ENCODE measurements at places on chromosomes 2 and 18.

DNA sequence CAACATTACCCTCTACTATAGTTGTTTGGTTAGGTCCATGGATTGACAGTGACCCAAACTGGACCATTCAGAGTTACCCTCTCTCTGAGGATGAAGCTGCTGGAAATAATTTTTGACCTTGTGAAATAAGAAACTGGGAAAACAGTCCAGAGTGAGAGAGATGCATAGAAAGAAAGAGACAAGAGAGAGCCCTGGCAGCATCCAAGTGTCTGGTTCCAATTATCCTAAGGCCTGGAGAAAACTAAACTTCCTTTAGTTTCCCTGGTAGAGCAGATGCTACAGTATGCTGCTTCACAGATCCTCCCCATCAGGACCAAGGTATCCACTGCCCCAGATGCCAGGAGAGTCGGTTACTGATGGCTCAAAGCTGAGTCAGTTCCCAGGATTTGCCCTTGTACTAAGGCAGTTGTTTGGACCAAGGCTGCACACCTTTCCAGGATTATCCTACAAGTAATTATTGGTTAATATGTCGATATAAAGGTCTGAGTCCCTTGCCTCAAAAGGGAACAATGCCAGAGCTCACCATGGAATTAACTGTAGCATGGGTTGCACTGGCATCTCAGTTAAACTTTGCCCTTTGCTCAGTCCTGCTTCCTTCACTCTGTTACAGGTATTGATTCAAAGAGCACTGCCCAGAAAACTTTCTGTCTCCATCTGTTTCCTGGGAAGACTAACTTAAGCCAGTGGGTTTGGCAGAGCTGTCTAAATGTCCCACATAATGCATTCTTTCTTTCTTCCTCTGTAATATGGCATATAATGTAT, 14.6 kb upstream of the CHN1 start:
- H3K36me3 ChIP-seq = no peaks in the 10 kb centered on the region
- H3K27ac ChIP-seq = no peak overlapping the region
- no peaks in the 10 kb centered on the region for H3K4me1 ChIP-seq
- no peak overlapping the region for H3K4me3 ChIP-seq
- H3K27me3 ChIP-seq = no peaks in the 10 kb centered on the region
- no peak for DNase-seq

DNA sequence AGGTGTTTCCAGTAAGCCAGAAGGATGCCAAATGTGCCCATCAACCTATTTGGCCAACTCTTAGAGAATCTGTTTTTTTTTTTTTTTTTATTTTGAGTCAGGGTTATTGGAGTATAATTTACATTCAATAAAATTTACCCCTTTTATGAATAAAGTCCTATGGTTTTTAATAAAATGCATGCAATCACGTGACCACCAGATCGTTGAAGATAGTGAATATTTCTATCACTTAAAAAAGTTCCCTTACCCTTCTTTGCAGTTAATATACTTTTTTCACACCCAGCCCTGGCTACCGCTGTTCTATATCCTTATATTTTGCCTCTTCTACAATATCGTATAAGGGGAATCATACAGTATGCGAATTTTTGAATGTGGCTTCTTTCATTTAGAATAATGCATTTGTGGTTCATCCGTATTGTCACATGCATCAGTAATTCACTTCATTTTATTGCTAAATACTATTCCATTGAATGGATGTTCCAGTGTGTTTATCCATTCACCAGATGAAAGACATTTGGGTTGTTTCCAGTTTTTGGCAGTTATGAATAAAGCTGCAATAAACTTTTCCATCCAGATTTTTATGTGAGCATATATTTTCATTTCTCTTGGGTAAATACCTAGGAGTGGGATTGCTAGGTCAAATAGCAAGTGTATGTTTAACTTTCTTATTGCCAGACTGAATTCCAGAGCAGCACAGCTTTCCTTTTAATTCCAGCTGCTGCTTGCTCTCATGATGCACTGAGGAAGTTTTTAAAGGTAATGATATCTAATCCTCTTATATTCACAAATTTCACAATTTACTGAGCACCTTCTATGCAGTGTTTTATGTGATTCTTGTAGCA, 156.3 kb upstream of the NT5C1B start:
- DNase-seq = no peak
- no peaks in the 10 kb centered on the region for H3K36me3 ChIP-seq
- H3K4me3 ChIP-seq = no peak overlapping the region
- H3K27ac ChIP-seq = no peak overlapping the region
- H3K27me3 ChIP-seq = no peaks in the 10 kb centered on the region

GRCh38 chr2:138435701-138436100, 65.9 kb upstream of the SPOPL start:
- H3K36me3 ChIP-seq = no peaks in the 10 kb centered on the region
- no peak overlapping the region for H3K27ac ChIP-seq
- peaks cover 3% of the 10 kb centered on the region for H3K27me3 ChIP-seq
- no peak overlapping the region for H3K4me3 ChIP-seq

DNA sequence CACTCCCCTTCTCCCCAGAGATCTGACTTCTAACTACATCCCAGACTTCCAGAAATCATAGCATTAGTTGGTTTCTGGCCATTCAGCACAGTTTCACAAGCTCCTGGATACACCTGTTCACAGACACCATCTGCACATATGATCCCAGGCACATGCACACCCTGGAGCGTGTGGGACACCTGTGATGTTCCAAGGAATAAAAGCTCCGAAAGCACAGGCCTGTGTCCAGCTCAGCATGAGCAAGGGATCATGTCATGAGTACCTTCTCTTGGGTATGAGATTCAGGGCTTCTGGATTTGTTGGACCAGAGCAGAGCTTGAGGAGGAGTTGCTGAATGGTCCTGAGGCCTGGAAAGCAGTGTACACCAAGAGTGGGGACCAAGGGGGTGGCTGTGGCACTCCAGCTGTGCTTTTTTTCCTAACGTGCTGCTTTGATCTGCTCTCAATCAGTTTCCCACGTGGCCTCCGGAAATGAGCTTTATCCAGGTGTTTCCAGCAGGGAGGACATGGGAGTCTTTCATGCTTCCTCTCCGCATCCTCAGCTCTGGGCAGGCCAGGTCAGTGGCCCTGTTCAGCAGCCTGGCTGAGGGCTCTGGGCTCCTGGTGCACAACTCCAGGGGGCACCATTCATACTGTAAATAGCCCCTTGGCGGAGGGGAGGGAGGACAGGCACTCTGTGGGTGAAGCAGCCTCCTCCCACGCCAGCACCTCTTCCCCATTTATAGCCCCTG, 1.8 kb downstream of the DYSF start:
- no peak overlapping the region for H3K27ac ChIP-seq
- no peak overlapping the region for H3K4me3 ChIP-seq
- H3K27me3 ChIP-seq = peaks cover 44% of the 10 kb centered on the region
- peaks cover 1% of the 10 kb centered on the region for H3K36me3 ChIP-seq
- H3K4me1 ChIP-seq = peaks cover 5% of the 10 kb centered on the region
- no peak for DNase-seq

DNA sequence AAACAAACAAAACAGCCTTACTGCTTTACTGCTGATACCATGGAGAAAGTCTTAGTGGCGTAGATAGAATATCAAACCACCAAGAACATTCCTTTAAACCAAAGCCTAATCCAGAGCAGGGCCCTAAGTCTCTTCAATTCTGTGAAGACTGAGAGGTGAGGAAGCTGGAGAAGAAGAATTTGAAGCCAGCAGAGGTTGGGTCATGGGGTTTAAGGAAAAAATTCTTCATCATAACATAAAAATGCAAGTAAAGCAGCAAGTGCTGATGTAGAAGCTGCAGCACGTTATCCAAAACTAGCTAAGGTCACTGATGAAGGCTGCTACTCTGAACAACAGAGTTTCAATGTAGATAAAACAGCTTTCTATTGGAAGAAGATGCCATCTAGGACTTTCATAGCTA, 77.1 kb downstream of the MTA3 start:
- H3K27ac ChIP-seq = no peak overlapping the region
- H3K4me1 ChIP-seq = peaks cover 34% of the 10 kb centered on the region
- H3K4me3 ChIP-seq = no peak overlapping the region
- no peak for DNase-seq

DNA sequence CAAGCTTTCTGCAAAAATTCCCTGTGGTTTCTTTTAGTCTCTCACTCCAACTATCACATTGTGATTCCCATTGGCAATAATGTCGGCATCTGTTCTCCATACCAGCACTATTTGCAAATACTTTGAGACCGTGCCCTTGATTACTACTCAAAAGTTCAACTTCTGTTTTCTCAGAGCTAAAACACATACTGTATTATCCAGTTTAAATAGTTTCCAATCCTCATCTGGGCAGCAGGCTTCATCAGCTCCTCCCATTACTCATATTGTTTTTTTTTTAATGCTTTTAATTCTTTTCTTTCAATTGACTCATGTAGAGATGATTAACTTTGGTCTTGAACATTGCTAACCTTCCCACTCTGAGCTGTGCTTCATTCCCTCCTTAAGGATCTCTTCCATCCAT, 135.8 kb downstream of the METTL8 start:
- no peaks in the 10 kb centered on the region for H3K4me1 ChIP-seq
- H3K27me3 ChIP-seq = no peaks in the 10 kb centered on the region
- DNase-seq = no peak
- H3K27ac ChIP-seq = no peak overlapping the region
- no peak overlapping the region for H3K4me3 ChIP-seq

DNA sequence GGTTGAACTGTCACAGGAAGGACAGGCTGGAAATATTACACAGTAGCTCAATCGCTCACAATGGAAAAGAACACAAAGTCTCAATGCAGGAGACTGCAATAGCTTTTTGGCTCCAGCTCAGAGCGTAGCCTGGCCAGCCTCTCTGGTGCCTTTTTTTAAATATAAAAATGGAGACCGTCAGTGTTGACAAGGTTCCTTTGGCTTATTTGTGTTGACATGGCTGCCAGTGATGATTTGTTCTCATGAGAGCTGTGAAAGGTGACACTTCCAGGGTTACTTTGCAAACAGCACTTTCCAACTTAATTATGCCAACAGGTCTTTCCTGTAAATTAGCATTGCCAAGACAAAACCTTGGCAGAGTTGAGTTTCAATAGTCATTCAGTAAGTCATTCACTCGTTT, 70.8 kb downstream of the KCNE4 start:
- no peak overlapping the region for H3K4me3 ChIP-seq
- no peaks in the 10 kb centered on the region for H3K36me3 ChIP-seq
- H3K4me1 ChIP-seq = no peaks in the 10 kb centered on the region
- DNase-seq = no peak
- H3K27me3 ChIP-seq = peaks cover 6% of the 10 kb centered on the region
- H3K27ac ChIP-seq = no peak overlapping the region

DNA sequence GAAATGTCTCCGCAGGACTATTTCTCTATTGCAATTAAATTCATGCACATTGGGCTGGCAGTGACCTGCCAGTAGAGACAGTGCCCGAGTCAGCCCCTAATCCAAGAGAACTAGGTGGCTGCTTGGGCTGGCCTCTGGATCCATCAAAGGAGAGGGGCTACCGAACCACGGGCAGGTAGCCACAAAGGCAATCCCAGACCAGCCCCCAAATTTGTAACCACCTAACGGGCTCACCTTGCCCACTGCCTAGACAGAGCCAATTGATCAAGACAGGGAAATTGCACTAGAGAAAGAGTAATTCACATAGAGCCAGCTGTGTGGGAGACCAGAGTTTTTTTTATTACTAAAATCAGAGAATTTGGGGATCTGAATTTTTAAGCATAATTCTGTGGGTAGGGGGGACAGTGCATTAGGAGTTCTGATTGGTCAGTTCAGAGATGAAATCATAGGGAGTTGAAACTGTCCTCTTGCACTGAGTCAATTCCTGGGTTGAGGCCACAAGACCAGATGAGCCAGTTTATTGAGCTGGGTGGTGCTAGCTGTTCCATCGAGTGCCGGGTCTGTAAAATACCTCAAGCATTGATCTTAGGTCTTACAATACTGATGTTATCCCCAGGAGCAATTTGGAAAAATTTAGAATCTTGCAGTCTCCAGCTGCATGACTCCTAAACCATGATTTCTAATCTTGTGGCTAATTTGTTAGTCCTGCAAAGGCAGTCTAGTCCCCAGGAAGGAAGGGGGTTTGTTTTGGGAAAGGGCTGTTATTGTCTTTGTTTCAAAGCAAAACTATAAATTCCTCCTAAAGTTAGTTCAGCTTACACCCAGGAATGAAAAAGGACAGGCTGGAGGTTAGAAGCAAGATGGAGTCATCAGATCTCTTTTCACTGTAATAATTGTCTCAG, 260.4 kb upstream of the SP5 start:
- H3K27ac ChIP-seq = no peak overlapping the region
- H3K27me3 ChIP-seq = peaks cover 3% of the 10 kb centered on the region
- DNase-seq = no peak
- H3K4me1 ChIP-seq = no peaks in the 10 kb centered on the region
- peaks cover 3% of the 10 kb centered on the region for H3K36me3 ChIP-seq
- H3K4me3 ChIP-seq = no peak overlapping the region

DNA sequence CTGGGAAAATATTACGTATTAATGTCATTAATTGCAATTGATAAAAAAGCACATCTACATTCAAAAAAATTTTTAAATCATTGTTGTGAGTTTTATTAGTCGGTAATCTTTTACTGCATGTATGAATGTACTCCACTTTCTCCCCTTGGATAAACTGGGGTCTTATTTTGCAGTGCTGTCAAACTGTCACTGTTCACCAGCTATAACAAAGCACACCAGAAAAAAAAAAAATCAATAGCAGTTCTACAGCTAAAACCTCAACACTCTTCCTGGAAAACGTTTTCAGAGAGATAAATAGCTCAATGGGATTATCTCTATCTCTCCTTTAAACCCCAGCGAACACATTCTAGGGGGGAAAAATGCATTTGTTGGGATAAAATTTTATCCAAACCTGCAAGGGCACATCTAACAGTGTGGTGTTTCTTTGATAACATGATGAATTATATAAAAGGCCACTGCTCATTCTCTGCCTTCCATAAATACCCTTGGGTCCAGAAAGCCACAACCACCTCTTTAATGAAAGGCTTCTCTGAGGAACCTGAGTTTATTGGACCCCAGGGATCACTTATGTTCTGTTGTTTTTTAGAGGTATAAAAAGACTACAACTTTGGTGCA, 219.9 kb downstream of the CDH20 start:
- H3K4me1 ChIP-seq = peaks cover 9% of the 10 kb centered on the region
- peaks cover 9% of the 10 kb centered on the region for H3K27me3 ChIP-seq
- no peaks in the 10 kb centered on the region for H3K36me3 ChIP-seq
- no peak overlapping the region for H3K4me3 ChIP-seq
- DNase-seq = no peak
- no peak overlapping the region for H3K27ac ChIP-seq

- DNase-seq = no peak
- H3K4me3 ChIP-seq = no peak overlapping the region
- peaks cover 4% of the 10 kb centered on the region for H3K4me1 ChIP-seq
- H3K27me3 ChIP-seq = no peaks in the 10 kb centered on the region
- H3K27ac ChIP-seq = no peak overlapping the region
- peaks cover 45% of the 10 kb centered on the region for H3K36me3 ChIP-seq
Observed at GRCh38 chr2:218727502-218728165, 17.0 kb downstream of the TTLL4 start.

GRCh38 chr2:189698020-189698887, 23.8 kb downstream of the ANKAR start:
- DNase-seq = no peak
- no peaks in the 10 kb centered on the region for H3K36me3 ChIP-seq
- no peak overlapping the region for H3K27ac ChIP-seq
- H3K27me3 ChIP-seq = no peaks in the 10 kb centered on the region
- no peaks in the 10 kb centered on the region for H3K4me1 ChIP-seq
- peak overlapping the region; percentile 14 for H3K4me3 ChIP-seq

All from activated naive CD8-positive, alpha-beta T cell treated with anti-CD3 and anti-CD28 coated beads for 36 hours (primary cell).